NCI-H1105 (cell line): ENCODE measurements at places on chromosomes 1 and 21.

DNA sequence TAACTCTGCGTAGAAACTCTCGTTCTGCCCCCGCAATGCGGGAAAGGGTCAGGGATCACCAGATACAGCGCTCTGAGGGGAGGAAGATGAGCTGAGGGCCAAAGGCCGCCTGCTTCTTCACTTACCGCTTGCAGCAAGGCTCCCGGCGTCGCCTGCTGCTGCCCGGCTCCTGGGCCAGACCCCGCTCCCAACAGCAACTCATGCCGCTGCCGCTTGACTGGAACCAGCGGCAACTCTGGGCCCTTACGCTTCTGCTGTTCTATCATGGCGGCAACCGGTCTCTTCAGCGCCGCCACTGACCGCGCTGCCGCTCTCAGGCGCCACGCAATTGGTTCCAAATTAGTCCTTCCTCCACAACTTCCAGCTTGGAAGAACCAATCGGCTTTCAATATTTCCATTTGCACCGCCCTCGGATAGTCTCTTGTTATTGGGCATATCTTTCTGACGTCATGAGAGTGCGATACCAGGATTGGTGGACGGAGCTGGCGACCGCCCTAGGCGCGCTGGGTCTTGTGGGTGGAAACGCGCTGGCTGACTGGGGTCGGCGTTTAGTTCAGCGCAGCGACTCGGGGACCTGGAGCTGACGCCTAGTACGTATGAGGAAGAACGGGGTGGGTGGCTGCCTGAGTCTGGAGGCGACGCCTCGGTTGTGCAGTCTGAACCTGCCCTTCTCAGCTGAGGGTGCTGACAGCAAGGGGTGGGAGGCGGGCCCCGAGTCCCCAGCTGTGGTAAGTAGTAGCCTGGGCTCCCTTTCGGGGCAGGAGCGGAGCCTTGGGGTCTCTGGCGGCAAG is at the start of the genes SNRNP40 and ZCCHC17:
TSS of gene SNRNP40 (minus strand) at position 303 of the 791 bp plus-strand sequence. CDS start at position 266, 37 bp downstream.
TSS of gene ZCCHC17 (plus strand) at position 547 of the 791 bp plus-strand sequence. CDS start 13,067 bp downstream, outside the sequence.
- DNase-seq = peak; percentile 99

- no peak for DNase-seq
Observed at GRCh38 chr1:211628417-211628816, 47.0 kb downstream of the NEK2 start.

DNA sequence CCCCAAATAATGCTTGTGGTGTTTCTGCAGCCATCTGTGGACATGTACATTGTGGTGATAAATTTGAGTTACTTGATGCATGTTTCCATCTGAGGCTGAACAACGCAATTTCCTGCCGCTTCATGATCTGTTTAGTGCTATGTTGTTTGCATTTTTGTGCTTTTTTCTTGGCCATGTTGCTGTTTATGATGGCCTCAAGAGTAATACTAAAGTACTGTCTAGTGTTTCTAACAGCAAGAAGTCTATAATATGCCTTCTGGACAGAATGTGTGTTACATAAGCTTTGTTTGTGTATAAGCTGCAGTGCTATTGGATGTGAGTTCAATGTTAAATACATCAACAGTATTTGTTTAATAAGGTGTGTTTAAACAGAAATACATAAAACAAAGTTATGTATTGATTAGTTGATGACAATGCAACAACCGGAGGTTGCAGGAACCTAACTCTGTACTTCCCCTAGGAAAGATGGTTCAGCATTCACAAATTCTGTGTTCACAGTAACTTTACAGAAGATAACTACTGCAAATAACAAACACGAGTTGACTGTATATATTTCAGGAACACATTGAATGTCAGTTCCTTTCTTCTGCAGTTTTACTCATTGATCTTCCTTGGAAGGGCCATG is 114.8 kb upstream of the USP24 start:
- no peak for DNase-seq

DNA sequence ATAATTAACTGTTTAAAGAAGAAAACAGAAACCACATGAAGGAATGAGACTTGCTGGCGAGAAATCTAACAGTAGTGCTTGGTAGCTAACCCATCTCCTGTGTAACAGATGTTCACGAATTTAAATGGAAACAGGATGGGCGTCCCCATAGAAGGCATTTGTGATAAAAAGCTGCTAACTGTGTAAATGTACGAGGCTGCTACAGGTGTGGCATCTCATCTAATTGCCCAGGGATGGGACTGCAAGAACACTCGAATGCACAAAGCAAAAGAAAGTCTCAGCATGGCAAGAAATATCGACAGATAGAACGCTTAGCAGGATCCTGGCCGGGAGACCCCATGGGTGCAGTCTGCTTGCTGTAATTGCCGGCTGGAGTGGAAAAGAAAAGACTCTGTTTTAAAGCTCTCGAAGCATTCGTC is 112.7 kb downstream of the RUNX1 start:
- no peak for DNase-seq

DNA sequence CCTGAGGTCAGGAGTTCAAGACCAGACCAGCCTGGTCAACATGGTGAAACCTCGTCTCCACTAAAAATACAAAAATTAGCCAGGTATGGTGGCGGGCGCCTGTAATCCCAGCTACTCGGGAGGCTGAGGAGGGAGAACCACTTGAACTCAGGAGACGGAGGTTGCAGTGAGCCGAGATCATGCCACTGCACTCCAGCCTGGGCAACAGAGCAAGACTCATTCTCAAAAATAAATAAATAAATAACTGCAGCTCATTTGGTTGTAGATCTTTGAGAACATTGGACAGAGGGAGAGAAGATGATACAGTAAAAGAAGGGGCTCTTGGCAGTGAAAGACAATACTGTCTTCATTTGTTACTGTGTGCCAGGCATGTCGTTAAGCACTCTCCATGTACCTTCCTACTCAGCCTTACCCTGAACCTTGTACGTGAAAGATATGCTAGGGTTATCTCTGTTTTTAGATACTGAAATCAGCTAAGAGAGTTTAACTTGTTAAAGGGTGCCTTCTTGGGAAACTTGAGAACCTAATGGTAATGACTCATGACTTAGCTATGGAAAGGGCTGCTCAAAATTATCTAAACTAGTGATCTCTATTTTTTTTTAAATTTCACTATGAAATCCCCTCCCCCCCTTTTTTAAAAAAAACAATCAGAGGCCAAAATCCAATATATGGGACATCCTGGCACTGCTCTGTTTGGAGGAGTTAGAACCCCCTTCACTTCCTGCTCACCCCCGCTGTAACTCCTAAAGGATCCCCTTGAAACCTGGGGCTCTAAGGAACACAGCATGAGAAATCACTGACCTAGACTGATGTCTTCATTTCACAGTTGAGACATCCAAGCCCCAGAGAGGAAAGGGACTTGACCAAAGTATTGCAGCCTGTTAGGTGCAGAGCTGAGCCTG is 6.8 kb upstream of the KPNA6 start:
- DNase-seq = no peak

- no peak for DNase-seq
Observed at GRCh38 chr1:168766568-168766967, 37.6 kb upstream of the DPT start.

- DNase-seq = no peak
Observed at GRCh38 chr1:10980094-10980577, 32.3 kb upstream of the TARDBP start.

DNA sequence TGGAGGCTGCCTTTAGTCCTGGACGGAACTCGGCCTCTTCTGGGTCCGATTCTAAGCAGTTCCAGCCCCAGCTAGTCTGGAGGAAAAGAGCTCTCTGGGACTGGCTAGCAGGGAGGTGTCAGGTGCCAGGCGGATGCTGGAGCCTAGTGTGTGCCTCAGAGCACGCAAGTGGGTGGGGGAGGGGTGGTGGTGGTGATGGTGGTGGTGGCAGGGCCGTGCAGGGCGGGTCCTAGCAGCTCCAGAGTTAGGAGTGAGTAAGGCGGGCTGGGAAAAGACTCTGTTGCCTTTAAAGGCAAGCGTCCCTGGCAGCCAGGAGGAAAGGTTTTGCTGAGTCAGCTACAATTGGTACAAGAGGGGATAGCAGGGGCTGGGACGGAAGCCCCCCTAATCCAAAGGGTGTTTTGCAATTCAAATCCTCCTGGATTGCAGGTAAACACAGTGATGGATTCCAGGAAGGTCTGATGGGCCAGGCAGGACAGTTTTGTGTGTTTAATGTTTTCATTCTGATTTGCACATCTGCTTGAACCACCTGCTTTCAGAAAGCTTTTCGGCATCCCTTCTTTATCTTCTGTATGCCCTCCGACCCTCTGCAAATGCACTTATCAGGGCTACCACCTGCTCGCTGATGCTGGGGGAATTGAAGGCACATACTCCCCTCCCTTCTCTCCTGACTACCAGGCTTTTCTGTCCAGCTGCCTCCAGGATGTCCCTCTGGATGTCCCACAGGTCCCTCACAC is 4.1 kb upstream of the SLC2A1 start:
- DNase-seq = peak; percentile 62

- peak; percentile 79 for DNase-seq
Observed at GRCh38 chr1:154813300-154813816, 56.7 kb downstream of the KCNN3 start.

- DNase-seq = no peak
Observed at GRCh38 chr1:230337266-230337665, 88.9 kb downstream of the PGBD5 start.

DNA sequence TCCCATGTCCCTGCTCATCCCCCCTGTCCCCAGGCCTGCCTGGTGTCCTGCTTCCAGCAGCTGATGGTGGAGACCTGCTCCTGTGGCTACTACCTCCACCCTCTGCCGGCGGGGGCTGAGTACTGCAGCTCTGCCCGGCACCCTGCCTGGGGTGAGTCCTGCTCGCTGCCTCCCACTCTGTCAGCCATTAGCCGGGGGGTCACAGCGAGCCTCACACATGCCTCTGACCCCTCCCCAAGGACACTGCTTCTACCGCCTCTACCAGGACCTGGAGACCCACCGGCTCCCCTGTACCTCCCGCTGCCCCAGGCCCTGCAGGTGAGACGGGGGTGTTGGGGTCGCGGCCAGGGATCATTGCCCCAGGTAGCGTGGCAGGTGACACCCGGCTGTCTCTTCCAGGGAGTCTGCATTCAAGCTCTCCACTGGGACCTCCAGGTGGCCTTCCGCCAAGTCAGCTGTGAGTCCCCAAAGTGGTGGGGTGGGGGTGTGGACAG is 10.0 kb downstream of the SCNN1D start:
- peak; percentile 19 for DNase-seq

DNA sequence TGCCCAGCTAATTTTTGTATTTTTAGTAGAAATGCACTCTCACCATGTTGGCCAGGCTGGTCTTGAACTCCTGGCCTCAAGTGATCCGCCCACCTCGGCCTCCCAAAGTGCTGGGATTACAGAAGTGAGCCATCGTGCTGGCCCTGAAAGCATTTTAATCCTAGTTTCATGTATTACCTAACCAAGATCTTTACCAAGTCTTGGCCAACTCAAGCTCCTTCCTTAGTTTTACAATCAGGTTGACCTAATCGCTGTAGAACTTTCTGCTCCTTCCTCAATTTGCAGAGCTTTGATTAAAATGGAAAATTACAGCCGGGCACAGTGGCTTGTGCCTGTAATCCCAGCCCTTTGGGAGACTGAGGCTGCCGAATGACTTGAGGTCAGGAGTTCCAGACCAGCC is 3.2 kb upstream of the TMEM63A start:
- no peak for DNase-seq

GRCh38 chr1:76759171-76759860 is 108.0 kb upstream of the ST6GALNAC5 start:
- DNase-seq = no peak

DNA sequence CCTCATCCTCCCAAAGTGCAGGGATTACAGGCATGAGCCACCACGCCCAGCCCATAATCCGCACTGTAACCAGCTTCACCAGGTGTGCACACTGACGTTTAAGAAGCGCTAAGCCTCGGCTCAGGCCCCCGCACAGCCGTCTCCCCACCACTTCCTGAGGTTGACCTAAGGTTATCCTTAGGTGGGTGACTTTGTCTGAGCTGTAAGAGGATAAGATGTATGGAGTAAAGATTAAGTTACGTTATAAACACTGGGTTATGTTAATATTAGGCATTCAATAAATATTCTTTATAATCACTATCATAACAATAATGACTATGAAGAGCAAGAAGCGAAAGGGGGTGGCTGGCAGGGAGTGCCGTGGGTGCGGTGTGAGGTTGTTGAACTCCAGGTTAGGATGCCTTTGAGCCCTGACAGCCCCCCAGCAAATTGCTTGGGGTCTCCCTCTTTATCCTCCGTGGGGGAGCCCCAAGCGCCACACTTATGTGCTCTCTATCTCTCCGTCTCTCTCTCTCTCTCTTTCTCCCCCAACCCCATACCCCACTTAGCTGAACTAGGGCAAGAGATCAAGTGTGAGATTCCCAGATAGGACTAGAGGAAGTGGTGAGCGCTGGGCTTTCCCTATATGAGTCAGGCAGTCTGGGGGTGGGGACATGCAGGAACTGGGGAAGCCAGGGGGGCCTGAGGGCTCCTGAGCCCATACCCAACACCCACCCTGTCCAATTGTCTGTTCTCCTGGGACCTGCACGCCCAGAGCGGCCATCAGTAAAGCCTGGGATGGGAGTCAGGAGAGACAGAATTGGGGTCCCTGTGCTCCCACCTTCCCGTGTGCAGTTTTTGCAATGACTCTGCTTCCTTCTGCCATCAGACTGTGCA is 7.6 kb downstream of the EFHD2 start:
- no peak for DNase-seq

DNA sequence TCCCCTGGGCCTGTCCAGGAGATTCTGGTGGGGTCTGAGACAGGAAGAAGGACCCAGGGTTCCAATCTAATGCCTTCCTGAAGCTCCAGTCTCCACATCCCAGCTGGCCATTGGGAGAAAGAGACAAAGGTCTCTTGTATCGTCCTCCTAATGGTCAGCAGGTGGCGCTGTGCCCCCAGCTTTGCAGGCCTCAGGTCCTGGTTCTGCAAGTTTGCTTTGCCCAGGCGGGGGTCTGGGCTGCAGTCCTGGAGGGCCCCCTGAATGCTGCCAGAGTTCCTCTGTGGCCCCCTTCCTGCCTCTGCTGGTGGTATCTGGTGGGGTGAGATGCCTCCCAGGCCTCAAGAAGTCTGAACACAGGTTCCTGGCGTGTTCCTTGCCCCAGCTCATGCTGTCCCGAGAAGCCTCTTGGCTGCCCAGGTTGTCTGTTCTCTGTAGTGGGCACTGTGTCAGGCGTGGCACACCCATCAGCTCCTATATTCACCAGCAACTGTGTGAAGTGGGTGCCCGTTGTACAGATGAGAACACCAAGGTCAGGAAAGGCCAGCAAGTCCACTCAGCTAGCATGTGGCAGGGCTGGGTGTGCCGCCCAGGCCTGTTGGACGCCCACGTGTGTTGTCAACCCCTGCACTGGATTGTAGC is 33.8 kb upstream of the CSF3R start:
- peak; percentile 59 for DNase-seq
